ENCODE measurements at places on chromosomes 16 and 17.
A peak's percentile ranks its signal among the peaks of the same experiment; 100 is the strongest.

- peak; percentile 14 for DNase-seq
These were observed 86.3 kb downstream of the MYH11 start for GRCh38 chr16:15770512-15770911.

DNA sequence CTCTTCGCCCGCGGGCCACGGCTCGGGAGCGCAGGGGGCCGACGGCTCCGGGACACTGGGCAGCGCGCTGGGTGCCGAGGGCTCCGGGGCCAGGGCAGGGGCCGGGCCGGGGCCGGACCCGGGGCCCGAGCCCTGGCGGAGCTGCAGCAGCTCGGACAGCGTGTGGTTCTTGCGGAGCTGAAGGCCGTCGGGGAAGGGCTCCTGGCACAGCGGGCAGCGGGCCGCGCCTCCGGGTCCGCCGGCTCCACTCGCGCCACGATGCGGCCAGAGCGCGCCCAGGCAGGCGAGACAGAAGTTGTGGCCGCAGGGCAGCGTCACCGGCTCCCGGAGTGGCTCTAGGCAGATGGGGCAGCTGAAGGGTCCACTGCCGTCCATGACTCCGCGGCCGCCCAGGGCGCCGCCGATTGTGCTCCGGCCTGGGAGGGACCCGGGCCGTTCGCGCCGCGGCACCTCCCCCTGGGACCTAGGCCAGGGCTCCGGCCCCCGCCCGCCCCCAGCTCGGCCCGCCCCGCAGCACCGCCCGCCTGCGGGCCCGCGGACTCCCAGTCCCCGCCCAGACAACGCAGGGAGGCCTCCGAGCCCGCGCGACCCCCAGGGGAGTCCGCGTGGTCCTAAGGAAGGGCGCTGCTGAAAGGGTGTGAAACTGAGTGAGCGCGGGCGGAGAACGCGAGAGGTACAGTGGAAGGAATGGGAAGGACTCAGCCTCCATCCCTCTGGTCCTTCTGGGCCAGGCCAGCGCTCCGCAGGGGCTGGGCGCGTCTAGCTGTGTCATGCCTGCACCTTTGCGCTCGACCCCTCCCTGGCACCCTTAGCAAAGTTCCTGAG is at the start of gene TRIM47:
TSS of gene TRIM47 (minus strand) at position 408 of the 825 bp plus-strand sequence. CDS start at position 375, 33 bp downstream.
- peak; percentile 52 for DNase-seq

GRCh38 chr16:1512774-1513173 is 19.6 kb downstream of the TELO2 start:
- no peak for DNase-seq

GRCh38 chr16:89536886-89537548 is 23.5 kb upstream of the RPL13 start:
- no peak for DNase-seq

GRCh38 chr17:45364531-45365390 is 47.9 kb upstream of the MAP3K14 start:
- DNase-seq: no peak

GRCh38 chr17:36938566-36939051 is 1.3 kb downstream of the LHX1 start:
- DNase-seq: no peak

DNA sequence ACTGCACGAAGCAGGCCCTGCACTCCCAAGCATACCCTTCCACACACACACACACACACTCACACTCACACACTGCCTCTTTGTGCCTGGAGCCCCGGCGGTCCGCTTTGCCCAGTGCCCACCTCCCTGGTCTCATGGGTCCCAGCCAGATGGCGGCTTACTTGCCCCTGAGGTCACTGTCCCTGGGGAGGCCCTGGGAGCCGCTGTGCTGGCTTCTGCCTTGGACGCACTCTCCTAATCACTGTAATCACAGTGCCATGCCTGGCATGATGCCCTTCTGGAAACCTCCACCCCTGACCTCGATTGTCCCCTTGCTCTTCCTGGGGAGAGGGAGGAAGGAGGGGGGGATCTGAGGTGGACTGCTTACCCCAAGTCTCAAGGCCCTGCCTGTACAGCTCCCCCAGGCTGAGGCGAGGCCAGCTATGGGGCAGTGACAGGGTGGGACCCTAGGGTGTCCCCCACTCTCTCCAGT is 36.0 kb downstream of the ARHGAP23 start:
- no peak for DNase-seq

DNA sequence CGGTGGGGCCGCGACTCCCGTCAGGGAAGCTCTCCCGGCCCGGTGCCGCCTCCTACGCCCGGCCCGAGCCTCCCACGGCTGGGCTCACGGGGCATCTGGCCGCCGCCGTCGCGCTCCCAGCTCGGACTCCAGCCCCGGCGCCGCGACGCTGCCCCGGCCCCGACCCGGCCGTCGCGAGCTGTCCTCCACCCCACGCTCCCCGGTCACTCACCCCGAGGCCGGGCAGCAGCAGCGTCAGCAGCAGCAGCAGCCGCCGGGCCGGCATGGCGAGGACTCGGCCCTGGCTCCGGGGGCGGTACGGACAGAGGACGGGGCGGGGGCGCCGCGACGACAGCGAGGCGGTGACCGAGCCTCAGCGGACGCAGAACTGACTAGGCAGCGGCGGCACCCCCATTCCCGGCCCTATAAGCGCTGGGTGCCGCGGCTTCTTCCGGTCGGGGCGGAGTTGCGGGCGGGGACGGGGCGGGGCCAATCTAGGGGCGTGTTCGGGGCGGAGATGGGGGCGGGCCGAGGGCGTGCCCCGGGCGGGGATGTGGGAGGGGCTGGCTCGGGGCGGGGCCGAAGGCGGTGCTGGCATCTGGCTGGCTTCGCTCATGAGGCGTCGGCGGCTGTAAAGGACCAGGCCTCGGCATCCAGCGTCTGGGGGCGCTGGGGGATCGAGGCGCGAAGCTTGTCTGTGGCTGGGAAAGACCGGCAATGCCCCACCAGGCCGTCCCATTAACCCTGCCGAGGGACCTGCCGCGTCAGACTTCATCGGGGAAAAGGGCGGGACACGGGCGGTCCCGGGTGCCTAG is at the start of gene ERN1:
TSS of gene ERN1 (minus strand) at position 380 of the 794 bp plus-strand sequence. CDS start at position 265, 115 bp downstream.
- peak; percentile 96 for DNase-seq

GRCh38 chr17:67246653-67247415 is 1.8 kb upstream of the HELZ start:
- DNase-seq: peak; percentile 99

- DNase-seq: peak; percentile 85
These were observed 51.3 kb downstream of the ZFP90 start for GRCh38 chr16:68590201-68590994.

DNA sequence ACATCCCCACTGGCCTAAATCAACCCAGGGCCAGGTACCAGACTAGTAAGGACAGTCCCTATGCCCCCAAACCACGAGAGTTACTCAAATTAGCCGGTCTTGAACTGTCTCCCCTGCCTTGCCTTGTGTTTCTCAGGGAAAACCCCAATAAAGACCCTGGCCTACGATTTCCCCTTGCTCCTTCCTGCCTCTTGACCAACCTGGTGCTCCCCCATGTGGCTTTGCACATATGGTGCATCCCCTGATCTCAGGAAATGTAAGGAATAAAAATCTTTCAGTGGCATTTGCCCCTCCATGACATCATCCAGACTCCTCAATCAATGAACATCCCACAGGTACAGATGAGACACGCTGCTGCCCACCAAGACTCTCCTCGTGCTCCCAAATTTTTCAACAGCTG is 87.9 kb downstream of the ZNF18 start:
- no peak for DNase-seq

- DNase-seq: no peak
These were observed 17.0 kb downstream of the ENPP7 start for GRCh38 chr17:79747508-79748294.

DNA sequence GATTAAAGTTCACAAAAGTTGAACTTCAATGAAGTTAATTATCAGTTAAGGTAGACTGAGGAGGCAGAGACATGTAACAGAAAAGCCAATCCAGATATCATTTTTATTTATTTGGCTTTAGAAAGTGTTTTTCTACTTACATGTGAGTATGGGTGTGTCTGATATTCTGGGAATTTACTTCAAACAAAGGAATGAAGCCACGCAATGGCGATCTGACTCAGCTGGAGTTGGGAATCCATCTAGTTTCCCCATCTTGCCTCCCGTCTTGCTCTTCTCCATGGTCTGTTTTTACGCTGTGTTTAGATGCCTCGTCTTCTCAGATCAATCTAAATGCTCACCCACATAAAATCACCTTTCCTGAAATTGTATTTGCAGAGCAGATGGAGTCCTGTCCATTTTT is 1.7 kb upstream of the KCNJ16 start:
- DNase-seq: peak; percentile 36

- DNase-seq: peak; percentile 65
These were observed 345.8 kb upstream of the CDH5 start for GRCh38 chr16:66020642-66021041.

DNA sequence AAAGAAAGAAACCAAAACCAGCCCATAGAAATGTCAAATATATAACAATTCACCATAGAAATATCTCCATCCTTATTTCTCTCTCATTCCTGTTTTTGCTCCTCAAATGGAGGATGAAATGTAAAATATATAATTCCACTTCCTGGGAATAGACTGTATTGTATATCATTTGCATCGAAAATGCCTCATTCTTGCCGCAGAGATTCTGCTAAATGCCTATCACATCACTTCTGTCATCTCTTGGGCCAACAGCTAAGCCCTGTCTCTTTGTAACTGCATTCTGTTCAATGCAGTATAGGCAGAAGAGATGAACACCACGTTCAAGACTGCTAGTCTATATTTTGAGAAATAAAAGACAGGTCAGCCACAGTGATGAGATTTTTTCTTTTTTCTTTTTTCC is 956.3 kb upstream of the SOX9 start:
- DNase-seq: no peak

DNA sequence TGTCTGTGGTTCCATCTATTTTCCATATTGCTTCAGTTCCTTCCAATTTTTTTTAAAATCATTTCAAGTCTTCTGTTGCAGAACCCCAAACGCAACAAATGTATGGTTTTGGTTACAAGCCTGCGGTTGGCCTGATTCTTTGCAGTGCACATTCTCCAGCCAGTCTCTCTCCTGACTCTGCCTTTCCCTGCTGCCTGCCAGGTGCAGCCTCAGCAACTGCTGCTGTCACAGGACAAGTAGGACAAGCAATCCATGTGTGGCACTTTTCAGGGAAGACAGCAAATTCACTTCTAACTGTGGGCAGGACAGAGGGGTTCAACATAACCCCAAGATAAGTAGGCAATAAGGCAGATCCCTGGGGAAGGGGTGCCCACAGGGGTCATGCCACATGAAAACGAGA is 24.2 kb downstream of the EMP2 start:
- no peak for DNase-seq

Data from epithelial cell of esophagus (primary cell).